Activated CD8-positive, alpha-beta memory T cell treated with anti-CD3 and anti-CD28 coated beads for 48 hours (primary cell): ENCODE measurements at places on chromosomes 5 and 9.

DNA sequence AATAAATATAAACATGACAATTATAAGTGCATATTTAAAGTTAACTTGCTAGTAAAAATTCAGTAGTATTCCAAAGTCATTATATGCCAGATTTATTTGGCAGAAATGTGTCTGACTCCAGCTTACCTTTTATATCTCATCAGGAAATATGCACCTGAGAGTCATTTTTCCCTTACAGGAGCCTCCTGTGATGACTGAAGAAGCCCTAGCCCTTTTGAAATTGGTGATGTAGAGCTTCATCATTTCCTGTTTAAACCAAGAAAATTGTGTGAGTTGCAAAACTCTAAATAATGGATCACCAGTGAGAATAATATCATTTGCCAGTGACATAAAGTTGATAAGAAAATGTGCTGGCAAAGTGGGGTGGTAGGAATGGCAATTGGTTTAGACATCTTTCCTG lies 42.1 kb upstream of the CTNND2 start:
- DNase-seq = no peak

- no peak for DNase-seq
These were observed 15.5 kb downstream of the MEGF9 start for GRCh38 chr9:120698766-120699165.

- no peak for DNase-seq
These were observed 182.6 kb upstream of the GLRA1 start for GRCh38 chr5:152107220-152107619.

- DNase-seq = no peak
These were observed 65.4 kb downstream of the PSMB7 start for GRCh38 chr9:124349675-124350493.

GRCh38 chr9:4850603-4851310 lies 58.0 kb downstream of the RCL1 start:
- DNase-seq = no peak

DNA sequence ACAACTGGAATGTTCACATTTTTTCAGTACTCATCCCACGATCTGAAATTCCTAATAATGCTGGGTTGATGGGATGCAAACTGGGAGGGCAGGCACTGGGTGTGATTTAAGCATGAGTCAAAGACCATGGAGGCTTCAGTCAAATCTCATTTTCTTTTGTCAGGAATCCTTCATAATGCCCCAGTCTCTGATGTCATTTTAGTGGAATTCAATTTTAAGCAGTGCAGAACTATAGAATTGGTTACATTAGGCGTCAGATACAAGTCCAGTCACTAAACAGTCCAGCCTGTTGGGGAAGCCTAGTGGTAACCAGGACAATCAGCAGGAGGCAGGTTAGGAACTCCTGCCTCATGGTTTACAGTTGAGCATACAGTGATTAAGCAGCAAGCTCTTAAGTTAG lies 41.0 kb upstream of the TMEM215 start:
- no peak for DNase-seq

GRCh38 chr9:2053883-2054845 lies 39.0 kb downstream of the SMARCA2 start:
- DNase-seq = peak; percentile 30

- DNase-seq = no peak
These were observed 247.5 kb downstream of the ARRDC3 start for GRCh38 chr5:91135475-91136248.

DNA sequence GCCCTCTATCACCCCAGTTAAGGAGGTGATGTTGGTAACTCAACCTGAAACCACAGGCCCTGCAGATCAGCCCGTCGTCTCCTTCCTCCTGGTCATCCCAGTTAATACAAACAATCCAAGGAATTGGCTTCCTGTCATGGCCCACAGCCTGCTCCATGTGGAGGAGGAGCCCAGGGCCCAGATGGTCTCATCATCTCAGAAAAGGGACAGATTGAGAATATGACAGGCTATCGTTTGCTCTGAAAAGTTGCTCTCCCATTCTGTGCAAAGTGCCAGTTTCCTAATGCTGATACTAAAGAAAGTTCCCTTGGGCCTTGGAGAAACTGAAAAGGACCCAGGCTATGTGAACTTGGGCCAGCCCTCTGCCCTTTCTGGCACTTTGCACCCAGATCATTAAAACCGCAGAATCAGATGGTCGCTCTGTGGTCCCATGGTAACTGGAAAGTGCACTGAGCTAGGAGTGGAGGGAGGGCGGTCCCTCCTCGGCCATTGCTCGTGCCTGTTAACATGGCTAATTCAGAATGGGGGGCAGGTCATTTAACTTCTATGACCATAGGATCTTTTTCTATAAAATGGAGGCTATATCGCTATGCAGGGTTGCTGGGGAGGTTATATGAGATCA lies 675 bp upstream of the SPAAR start:
- DNase-seq = no peak

DNA sequence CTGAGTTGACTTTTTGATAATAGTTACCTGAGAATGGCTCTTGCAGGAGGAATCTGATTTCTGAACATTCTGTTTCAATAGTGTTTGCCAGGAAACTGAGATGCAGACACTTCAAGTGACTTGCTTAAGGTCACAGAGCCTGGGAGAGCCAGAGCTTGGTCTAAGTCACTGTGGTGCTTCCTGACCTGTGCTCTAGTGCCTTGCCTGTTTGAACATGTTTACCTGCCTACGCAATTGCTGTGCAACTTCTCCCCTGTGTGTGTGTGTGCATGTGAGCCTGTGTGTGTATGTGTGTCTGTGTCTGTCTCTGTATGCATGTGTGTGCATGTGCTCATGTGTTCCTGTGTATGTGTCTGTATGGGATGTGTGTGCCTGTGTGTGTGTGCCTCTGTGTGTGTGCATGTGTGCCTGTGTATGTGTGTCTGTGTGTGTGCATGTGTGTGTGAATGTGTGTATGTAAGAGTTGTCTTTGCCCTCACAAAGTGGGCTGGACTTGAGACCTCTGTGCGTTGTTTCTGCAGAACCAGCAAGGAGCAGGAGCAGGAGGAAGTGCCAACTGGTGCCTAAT lies 185.8 kb downstream of the GADD45G start:
- no peak for DNase-seq

- DNase-seq = no peak
These were observed 89.0 kb downstream of the DCP2 start for GRCh38 chr5:113065626-113066025.

GRCh38 chr5:179858586-179859427 lies at the start of gene MRNIP:
MRNIP (minus strand) TSS chr5:179858817; CDS start chr5:179858796, 21 bp downstream.
- peak; percentile 83 for DNase-seq

GRCh38 chr5:112276991-112277390 lies 142.1 kb downstream of the EPB41L4A start:
- no peak for DNase-seq

DNA sequence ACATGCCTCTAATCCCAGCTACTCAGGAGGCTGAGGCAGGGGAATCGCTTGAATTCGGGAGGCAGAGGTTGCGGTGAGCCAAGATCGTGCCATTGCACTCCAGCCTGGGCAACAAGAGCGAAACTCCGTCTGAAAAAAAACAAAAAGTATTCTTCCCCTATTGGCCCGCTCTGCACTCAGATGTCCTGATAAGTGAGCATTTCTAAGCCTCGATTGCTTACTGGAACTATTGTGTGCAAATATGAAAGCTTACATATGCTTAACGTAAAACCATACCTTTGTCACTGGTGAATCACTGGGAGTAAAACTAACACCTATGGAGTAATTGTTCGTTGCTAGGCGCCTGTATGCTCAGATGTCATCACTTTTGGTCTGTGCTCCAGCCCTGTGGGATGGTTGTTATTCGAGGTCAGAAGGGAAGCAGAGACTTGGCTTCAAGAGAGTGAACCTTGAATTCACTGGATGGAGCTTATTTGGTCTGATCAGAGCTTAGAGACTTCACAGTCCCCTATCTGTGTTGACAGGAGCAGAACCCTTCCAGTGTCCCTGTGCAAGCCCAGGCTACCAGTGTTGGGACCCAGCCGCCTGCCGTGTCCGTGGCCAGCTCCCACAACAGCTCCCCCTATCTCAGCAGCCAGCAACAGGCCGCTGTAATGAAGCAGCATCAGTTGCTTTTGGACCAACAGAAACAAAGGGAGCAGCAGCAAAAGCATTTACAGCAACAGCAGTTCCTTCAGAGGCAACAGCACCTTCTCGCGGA lies 25.3 kb upstream of the LTC4S start:
- no peak for DNase-seq

- DNase-seq = no peak
These were observed 152.8 kb downstream of the YIPF5 start for GRCh38 chr5:144017631-144018030.

DNA sequence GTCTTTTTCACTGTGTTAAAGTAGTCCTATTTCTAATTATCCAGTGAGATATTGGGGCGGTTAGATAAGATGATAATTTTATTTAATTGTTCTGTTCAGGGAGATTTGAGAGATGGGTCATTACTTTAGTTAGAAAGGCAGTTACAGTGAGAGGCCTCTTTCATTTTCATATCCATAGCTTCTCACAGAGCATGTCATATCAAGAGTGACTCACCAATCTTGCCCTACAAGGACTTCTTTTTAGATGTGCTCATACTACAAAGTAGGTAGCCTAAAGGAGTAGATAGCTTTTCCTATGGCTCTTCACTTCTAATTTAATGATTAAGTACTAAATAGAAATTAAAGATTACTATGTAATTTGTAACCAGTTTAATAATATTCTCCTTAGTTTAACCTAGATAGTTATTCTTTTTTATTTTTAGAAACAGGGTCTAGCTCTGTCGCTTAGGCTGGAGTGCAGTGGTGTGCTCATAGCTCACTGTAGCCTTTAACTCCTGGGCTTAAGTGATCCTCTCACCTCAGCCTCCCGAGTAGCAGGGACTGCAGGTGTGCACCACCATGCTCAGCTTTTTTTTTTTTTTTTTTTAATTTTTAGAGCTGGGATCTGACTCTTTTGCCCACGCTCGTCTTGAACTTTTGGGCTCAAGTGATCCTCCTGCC lies 71.0 kb downstream of the FER start:
- DNase-seq = no peak

- no peak for DNase-seq
These were observed 217.6 kb downstream of the ZNF608 start for GRCh38 chr5:124528838-124529237.

DNA sequence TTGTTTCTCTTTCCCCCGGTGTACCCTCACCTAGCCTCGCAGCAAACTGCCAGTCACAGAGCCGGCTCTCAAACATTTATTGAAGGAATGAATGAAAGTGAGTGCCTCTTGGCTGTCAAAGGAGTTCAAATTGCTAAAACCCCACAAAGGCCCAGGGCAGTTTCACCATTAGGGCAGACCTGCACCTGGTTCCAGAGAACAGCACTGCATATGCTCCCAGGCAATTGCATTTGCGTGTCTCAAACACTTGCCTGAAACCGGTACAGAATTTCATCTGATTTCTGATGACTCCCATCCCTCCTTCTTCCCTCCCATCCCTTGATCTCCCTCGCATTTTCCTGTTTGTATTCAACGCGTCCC lies 165.6 kb upstream of the ZNF462 start:
- no peak for DNase-seq

- no peak for DNase-seq
These were observed 249.5 kb upstream of the PTGER4 start for GRCh38 chr5:40430101-40430710.

DNA sequence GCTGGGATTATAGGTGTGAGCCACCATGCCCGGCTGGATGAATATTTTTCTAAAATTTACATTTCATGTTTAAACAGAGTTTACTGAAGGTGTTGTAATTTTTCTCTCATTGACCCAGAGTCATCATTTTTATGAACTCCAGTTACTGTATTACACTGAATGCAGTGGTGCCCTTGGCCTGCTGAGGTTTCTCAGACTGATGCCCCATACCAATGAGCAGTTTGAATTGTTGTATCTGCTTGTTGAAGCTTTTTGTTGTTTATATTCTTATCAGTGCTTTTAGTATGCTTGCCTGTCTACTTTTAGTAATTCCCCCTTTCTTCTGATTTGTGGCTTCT lies 29.9 kb downstream of the NFX1 start:
- no peak for DNase-seq

- DNase-seq = no peak
These were observed 23.9 kb upstream of the SMAD5 start for GRCh38 chr5:136108766-136109165.

GRCh38 chr5:159730285-159730684 lies 186.0 kb upstream of the ADRA1B start:
- no peak for DNase-seq

GRCh38 chr9:76658510-76659231 lies 105.6 kb upstream of the PCA3 start:
- DNase-seq = no peak

GRCh38 chr9:706073-706472 lies 135.4 kb upstream of the DMRT1 start:
- no peak for DNase-seq

GRCh38 chr9:110013064-110013463 lies 194.9 kb downstream of the C9orf152 start:
- DNase-seq = no peak

DNA sequence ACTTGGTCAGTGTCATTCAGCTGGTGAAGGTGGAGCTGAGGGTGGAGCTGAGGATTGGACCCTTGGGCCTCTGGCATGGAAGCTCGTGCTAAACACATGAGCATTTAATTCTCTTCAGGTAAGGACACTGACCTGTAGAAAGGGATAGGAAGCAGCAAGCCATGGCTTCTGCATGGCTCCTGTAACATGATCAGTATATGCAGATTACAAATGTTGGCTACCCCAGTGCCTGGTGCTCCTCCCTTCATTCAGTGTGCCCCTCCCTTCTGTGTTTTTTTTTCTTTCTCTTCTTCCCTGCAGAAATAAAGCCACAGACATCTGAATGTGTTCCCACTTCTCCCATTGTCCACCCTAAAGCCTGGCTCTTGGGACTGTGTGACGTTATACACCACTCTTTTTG lies 52.9 kb downstream of the ARHGAP26 start:
- no peak for DNase-seq

- DNase-seq = no peak
These were observed 49.1 kb downstream of the NXNL2 start for GRCh38 chr9:88583901-88584596.

GRCh38 chr5:126516133-126516532 lies 78.9 kb downstream of the ALDH7A1 start:
- no peak for DNase-seq

GRCh38 chr5:147174671-147175265 lies 60.1 kb upstream of the STK32A start:
- DNase-seq = no peak

DNA sequence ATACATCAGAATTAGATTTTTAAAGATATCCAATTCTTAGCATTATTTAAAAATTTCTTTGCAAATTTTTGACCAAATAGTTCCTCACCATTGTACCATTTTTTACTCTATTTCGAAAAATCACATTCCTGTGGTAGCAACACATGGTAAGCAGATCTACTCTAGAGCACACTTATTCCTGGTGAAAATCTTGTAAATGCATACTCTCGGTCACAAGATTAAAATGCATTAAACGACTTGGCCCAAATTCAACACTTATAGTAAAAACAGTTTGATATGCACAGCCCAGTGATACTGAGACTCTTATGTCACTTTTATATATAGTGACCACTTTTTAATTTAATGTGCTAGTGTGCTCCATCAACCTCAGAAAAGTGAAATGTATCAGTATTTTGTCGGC lies 208.8 kb upstream of the TARS1 start:
- no peak for DNase-seq

GRCh38 chr5:150352244-150353031 lies 5.1 kb upstream of the TCOF1 start:
- no peak for DNase-seq
